ENCODE measurements at places on chromosomes 13 and 19. TPM values are rescaled to one million over a fixed set of nuclear protein-coding genes. Genes with fewer than 3 reads are reported as not detected.

The RBM26 gene
- total RNA-seq, result 65.9 TPM

GRCh38 chr19:17975032-17975431, 8.1 kb downstream of the KCNN1 start:
- DNase-seq, result no peak

- no peak for DNase-seq
Observed at GRCh38 chr13:98295371-98295770, 118.3 kb upstream of the RNF113B start.

DNA sequence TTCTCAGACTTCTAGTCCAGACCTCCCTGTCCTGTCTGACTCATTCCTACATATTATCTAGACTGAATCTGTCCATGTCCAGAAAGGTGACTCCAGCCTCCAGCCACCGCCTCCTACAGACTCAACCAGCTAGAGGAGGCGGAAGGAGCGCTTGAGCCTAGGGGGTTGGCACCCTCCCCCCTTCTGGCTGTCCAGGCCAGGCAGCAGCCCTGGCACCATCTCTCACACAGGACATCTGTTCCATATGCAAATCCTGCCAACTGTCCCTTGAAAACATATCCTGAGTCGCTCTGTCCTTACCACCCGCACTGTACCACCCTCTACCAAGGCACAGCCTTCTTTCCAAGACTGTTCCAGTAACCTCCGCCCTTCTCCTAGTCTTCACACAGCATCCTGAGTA, 150.7 kb upstream of the WASF3 start:
- DNase-seq, result no peak

DNA sequence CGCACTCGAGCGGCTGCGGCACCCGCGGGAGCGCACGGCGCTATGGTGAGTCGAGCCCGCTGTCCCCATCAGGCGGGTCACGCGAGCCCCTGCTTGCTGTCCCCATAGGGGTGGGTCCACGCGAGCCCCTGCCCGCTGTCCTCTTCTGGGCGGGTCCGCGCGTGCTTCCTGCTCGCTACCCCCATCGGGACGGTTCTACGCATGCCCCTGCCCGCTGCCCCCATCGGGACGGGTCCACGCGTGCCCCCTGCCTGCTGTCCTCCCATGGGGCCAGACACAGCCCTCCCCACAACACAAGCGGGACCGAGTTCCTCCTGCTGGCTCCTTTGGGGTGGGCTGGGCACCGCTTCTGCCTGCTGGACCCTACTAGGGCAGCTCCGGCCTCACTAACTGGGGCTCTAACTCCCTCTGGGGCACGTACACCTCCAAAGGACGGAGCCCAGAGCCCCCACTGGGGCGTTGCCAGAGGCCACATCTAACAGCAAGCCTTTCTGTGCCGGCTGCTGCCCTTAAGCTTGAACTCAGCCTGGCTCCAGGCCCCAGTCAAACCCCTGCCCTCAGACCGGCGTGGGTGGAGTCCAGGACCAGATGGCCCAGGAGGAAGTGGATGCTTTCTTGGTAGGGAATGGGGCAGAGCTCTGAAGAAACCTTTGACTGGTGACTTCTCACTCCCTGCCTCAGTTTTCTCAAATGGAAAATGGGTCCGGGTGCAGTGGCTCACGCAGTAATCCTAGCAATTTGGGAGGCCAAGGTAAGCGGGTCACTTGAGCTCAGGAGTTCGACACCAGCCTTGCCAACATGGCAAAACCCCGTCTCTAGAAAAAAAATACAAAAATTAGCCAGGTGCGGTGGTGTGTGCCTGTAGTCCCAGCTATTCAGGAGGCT, 722 bp downstream of the COLGALT1 start:
- peak; percentile 80 for DNase-seq
